ENCODE measurements at places on chromosomes 13 and 19.

DNA sequence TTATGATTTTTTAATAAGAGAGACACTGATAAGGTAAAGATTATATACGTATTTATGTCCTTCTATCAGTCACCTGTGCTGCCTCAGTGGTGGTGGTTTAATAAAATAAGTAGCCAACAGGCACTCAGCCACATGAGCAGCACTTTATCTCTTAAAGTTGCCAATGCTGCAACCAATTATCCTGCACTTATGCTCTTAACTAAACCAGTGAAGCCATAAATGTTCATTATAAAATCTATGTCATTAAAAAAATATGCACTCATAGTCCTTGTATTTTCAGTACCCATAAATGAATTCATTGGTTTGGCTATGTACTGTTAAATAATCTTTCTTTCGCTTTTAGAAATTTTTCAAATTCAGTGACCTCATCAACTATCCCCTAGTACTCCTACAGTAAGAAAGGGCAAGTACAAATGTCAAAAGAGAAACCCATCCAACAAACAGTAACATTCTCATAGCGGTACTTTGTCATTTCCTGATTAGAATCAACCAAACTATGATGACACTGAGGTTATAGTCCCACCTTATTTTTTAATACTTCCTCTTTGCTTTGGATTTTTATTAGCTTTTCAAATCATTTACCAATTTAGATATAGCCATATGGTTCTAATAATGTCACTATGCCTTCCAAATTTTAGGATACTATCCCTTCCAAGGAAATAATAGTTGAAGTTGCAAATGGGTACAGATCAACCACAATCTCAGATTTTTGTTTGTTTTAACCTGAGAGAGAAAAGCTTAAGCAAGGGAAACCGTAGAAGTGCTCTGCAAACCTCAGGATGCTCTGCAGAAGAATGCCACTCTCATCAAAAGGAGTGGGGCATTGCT is 190.9 kb downstream of the KLF12 start:
- DNase-seq: no peak

- no peak for DNase-seq
These were observed 245.3 kb downstream of the IRS2 start for GRCh38 chr13:109541081-109541480.

DNA sequence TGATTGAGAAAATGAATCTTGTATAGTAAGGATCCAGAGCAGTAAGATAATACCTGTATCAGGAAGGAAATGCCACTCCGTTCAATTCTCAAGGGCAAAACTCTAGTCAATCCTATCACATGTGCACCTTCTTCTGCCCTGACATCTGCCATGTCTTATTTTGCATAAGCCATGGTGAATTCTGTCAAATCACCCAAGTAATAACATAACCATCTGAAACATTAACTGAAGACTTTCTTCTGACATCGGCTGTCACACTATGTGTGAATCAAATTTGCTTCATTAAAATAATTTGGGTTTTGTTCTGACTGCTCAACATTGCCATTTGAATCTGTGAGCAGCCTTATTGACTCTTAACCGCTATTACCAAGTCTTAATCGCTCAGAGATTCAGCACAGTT is 91.2 kb downstream of the PCDH9 start:
- DNase-seq: no peak

GRCh38 chr13:44433863-44434765 is 60.5 kb downstream of the SERP2 start:
- DNase-seq: no peak

DNA sequence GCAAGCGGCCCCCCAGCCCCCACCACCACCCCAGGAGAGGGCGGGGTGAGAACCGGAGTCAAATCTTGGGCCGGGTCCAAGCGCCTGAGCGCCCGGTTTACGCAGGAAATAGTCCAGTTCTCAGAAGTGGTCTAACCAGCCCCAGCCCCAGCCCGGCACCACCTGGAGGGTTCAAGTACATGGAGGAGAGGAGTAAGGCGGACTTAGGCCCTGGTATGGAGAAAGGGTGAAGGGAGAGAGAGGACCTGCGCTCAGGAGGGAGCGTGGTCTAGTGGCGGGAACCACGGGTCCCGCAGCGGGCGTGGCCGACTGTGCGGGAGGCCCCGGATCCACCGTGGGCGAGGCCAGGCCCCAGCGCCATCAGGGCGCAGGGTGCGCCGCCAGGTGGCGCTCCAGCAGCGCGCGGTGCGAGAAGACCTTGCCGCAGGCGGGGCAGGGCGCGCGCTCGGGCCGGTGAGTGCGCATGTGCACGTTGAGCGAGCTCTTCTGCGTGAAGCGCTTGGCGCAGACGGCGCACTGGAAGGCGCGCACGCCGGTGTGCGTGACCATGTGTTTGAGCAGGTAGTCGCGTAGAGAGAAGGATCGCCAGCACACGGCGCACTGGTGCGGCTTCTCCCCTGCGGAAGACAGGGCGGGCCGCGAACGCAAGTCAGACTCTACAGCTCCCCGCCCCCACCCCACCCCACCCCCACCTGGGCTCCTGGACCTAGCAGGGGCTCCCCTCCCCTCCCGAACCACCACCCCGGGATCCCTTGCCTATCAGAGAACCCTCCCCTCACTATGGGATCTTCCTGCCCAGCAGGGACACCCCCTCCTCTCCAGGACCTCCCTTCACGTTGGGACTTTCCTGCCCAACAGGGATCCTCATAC is 2.1 kb upstream of the SLC27A5 start:
- peak; percentile 72 for DNase-seq

DNA sequence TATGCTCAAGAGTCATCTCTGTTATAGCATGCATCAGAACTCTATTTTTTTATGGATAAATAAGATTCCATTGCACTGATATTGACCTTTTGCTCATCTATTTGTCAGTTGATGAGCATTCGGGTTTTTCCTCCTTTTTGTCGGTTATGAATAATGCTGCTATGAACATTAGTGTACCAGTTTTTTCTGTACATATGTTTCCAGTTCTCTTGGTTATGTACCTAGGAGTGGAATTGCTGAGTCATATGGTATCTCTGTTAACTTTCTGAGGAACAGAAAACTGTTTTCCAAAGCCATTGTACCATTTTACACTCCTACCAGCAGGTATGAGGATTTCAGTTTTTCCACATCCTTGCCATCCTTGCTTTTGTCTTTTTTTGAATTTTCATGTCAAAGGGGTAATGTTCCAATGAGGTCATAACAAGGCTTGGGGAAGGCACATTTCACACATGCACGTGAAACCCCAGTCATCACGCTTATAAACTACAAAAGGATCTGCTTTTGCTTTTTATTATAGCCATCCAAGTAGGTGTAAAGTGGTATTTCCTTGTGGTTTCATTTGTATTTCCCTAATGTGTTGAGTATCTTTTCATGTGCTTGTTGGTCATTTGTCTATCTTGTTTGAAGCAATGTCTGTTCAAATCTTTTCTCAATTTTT is 14.6 kb downstream of the KBTBD7 start:
- DNase-seq: no peak

- DNase-seq: no peak
These were observed 92.6 kb downstream of the ZNF486 start for GRCh38 chr19:20259615-20260014.

- no peak for DNase-seq
These were observed 888 bp downstream of the GPR18 start for GRCh38 chr13:99257291-99257690.

DNA sequence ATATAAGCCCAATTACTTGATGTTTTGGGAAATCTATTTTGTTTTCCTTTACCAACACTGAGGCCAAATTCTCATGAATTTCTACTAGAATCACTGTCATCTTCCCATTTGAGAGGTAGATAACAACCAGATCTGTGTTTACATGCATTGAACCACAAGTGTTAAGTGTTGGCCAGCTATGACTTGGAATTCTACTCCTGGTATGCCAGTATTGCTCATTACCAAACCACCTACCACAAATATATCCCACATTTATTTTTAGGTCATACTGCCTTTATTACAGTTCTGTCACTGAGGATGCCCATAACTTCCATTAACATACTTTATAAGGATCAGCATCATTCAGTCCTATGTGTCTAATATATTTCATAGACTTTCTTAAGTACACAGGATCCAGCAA is 328.9 kb downstream of the DIAPH3 start:
- no peak for DNase-seq

DNA sequence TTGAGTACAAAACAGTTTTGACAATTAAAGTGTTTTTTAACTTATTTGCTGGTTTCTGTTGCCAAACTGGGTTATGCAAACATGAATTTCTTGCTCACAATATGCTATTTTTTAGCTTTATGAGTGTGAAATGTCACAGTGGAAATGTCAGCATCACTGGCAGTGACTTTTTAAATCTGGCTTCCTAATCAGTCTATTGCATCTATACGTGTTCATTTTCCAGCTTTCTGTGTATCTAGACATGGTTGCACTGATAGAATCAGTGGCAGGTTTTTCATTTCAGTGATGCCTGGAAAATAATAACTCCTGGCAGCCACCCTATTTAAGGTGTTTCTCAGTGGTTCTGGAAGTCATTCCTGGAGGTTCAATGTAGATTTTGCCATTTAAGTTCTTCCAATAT is 146.7 kb downstream of the SLITRK6 start:
- DNase-seq: no peak

GRCh38 chr19:494171-495080 is 1.9 kb upstream of the MADCAM1 start:
- DNase-seq: no peak

DNA sequence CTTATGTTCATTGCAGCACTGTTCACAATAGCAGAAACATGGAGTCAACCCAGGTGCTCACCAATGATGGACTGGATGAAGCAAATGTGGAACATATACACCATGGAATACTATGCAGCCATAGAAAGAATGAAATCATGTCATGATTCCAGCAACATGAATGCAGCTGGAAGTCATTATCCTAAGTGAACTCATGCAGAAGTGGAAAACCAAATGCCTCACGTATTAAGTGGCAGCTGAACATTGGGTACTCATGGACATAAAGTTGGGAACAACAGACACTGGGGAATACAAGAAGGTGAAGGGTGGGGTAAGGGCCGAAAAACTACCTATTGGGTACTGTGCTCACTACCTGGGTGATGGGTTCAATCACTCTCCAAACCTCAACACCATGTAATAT is 915.9 kb downstream of the UQCRFS1 start:
- DNase-seq: no peak

GRCh38 chr19:33365691-33366090 is 7.8 kb upstream of the CEBPG start:
- DNase-seq: no peak

- no peak for DNase-seq
These were observed 4.3 kb downstream of the ERCC1 start for GRCh38 chr19:45419396-45419795.

- no peak for DNase-seq
These were observed 59.6 kb downstream of the USP12 start for GRCh38 chr13:27112006-27112405.

- DNase-seq: no peak
These were observed 802 bp upstream of the FREM2 start for GRCh38 chr13:38685974-38686576.

DNA sequence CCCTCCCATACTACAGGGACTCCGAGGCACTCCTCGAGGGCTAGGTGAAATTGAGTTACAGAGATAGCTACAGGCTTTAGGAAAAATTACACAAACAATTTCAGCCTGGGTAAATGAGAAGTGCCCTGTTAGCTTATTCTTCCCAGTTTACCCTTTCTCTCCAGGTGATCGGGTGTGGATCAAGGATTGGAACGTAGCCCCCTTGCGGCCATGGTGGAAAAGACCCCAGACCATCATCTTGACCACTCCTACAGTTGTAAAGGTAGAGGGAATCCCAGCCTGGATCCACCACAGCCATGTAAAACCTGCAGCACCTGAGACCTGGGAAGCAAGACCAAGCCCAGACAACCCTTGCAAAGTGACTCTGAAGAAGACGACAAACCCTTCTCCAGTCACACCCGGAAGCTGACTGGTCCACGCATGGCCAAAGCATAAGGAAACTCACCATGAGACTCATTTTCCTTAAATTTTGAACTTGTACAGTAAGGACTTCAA is 600.6 kb downstream of the UQCRFS1 start:
- no peak for DNase-seq

- DNase-seq: no peak
These were observed 128.1 kb downstream of the TUBA3C start for GRCh38 chr13:19053561-19053960.

DNA sequence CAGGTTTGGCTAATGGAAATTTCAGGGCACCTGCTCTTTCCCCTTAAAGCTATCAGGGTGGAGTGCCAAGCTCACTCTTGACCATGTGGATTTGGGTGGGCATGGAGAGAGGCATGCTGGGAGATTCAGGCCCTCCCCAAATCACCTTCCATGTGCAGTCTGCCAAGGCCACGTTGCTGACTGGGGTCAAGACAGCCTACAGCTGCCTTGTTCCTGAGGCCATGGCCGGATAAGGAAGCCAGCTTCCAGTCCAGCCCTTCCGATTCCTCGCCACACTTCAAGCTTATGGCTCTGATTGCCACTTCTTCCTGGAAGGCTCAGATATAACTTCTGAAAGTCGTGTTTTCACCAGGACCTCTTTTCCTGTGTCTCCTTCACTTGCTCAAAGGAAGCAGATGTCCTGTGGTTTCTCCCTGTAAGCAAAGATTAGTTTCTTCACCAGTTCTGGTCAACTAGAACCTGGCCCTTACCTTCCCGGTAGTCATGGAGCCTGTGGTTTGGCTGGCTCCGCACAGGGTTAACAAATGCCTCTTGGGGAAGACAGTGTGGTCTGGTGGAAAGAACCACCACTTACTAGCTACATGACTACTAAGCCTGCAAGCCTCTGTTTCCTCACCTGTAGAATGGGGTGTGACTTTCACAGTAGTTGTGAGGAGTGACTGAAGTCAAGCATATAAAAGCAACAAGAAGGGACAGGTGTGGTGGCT is 16.1 kb upstream of the TPT1 start:
- no peak for DNase-seq

GRCh38 chr19:46812977-46813838 is 24.8 kb upstream of the SLC1A5 start:
- no peak for DNase-seq

DNA sequence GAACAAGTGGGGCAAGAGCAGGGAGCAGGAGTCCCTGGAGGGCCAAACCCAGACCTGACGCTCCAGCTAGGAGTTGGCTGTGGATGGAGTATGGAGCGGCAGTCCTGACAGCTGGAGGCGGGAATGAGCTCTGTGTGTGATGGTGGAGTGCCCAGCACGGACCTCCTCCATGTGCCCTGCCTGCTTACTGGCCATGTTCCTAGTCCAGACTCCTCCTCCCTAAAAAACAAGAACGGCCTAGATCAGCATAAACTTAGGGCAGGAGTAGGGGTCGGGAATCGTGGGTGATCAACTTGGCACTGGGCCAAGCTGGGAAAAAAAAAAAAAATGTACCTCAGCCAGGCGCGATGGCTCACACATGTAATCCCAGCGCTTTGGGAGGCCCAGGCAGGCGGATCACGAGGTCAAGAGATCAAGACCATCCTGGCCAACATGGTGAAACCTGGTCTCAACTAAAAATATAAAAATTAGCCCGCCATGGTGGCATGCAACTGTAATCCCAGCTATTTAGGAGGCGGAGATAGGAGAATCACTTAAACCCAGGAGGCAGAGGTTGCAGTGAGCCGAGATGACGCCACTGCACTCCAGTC is 29.5 kb downstream of the LTBP4 start:
- DNase-seq: no peak

GRCh38 chr19:39297931-39298634 is 1.9 kb downstream of the IFNL1 start:
- no peak for DNase-seq

All from activated CD8-positive, alpha-beta memory T cell treated with anti-CD3 and anti-CD28 coated beads for 1 hour (primary cell).